ENCODE measurements at places on chromosomes 12 and 14.

DNA sequence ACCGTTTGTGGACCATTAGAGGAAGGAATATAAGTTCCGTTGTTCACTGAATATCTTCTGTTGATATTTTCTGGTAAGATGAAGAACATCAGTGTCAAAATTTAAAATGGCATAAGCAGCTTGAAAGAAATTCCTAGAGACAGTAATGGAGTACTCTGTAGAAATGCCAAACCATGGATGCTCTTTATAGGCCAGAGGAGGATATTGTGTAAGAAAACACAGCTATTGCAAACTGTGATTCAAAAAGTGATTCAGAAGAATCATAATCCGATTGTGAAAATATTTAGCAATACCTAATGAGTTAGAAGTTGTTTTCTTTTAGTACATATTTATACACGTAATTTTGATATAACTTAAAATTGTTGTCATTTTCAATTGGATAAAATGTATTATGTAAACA is 102.8 kb downstream of the SLC16A7 start:
- no peak for DNase-seq

DNA sequence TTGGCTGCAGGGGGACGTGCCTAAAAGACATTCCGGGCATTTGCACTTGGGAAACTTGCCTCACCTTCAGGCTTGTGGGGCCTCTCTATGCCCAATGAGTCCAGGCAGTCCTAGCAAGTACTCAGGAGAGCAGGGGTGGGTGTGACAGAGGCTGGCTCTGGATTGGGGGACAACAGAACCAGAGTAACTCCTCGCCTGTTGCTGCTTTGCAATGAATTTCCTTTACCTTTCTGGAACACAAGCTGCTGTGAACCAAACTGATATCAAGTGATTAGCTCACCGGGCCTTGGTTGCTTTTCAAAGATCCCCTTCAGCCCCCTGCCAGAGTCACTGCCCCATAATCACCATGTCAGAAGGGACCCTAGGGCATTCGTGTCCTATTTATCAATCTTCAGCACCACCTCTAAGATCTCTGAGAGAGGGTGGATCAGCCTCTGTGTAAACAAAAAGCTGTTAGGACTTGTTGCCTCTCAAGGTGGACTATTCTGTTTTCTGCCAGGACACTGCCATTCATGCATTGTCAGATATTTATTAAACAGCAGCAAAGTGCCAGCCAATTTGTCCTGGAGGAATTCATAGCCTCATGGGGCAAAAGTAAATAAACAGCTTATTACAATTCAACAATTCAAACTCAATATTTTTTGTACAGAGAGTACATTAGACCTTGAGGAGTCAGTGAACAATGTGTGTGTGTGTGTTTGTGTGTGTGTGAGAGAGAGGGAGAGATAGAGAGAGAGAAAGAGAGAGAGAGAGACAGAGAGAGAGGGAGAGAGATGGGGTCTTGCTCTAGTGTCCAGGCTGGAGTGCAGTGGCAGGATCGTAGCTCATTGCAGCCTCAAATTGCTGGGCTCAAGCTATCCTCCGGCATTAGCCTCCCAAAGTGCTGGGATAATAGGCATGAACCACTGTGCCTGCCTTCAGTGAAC is 11.3 kb downstream of the NFATC4 start:
- DNase-seq, result no peak

GRCh38 chr12:76939701-76940100 is 60.9 kb upstream of the CSRP2 start:
- DNase-seq, result no peak

DNA sequence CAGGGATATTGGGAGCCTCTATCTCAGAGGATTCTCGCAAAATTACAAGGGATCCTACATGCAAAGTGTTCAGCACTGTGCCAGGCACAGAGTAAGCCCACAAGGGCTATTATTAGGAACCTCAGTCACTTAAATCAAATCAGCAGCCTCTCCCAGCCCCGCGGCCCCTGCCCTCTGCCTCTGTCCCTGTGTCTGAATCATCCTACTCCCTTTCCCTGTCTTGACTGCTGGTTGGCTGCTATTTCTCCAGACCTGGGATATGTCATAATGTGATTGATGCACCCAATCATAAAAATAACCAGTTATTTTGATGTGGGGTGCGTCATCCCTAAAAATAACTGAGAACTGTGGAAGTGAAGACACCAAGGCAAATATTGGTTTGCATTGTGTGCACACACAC is 176.3 kb downstream of the KSR2 start:
- no peak for DNase-seq

GRCh38 chr12:99649551-99649950 is 2.0 kb downstream of the GARIN6 start:
- no peak for DNase-seq

DNA sequence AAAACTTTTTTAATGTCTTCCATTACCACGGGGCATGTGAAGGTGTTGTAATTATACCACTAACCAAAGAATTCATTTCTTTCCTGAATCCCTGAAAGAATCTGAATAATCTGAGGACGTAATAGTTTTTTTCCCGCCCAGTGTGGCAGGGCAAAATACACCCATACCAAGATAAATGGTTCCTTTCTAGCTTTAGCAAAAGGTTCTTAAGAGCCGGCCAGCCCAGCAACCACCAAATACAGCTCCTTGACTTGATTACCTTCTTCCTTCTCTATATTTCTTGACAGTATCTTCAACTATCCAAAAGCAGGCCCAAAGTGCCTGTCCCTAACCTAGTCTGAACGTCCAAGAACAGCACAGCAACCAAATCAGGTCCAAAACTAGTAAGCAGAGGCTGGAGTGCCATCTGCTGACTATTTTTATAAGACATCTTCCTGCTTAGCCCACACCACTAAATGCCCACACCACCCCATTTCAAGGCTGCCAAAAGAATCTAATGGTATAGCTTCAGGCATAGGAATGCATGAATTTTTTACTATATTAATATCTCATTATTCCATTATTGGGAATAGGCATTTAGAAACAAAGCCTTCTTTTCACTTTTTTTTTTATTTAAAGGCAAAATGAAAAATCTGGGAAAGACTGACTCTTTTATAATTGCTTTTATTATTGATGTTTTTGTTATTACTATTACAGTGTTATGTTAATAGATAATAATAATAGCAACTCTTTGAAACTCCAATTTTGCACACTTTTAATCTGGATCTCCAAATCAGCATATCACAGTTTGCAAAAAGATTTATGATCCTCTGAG is 524.4 kb downstream of the MED13L start:
- no peak for DNase-seq

GRCh38 chr12:70194076-70194475 is 49.2 kb upstream of the CNOT2 start:
- no peak for DNase-seq

GRCh38 chr14:23864861-23865260 is 88.7 kb upstream of the DHRS4 start:
- DNase-seq, result no peak

- no peak for DNase-seq
Observed at GRCh38 chr12:48943221-48943620, 14.1 kb downstream of the ARF3 start.

DNA sequence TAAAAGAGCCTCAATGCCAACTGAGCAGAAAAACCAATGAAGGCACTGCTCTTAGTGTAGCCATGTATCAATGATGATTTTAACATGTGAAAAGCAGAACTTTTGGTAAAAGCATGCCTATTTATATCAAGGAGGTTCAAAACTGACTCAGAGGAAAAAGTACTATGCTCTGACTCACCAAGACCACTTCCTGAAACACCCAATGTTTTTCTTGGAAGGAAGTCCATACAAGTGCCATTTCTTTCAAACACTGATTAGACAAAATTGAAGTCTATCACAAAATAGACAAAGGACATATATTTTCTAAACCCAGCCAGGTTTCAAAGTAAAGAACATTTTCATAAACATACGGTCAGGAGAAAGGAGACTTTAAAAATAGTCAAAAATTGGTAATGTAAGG is 88.6 kb downstream of the EPS8 start:
- no peak for DNase-seq
